ENCODE measurements at places on chromosomes 6 and 20. TPM values are rescaled to one million over a fixed set of nuclear protein-coding genes. Genes with fewer than 3 reads are reported as not detected.

Gene GRM1
- under 0.01 TPM for total RNA-seq

Gene EFHC1
- total RNA-seq = 18.2 TPM

Gene SRSF12
- 0.09 TPM for total RNA-seq

Gene GFRAL
- total RNA-seq = not detected

Gene CNPY3
- total RNA-seq = 21.9 TPM

Gene ADGRF5
- total RNA-seq = 0.14 TPM

Gene POM121L2
- total RNA-seq = not detected

Gene ATAT1
- 2.0 TPM for total RNA-seq

Gene NDUFAF4
- total RNA-seq = 6.8 TPM

Gene RNF217
- 16.8 TPM for total RNA-seq

Gene PCSK2
- total RNA-seq = under 0.01 TPM

Measured in smooth muscle cell of bladder (primary cell).